K562 (cell line): ENCODE measurements at places on chromosomes 3 and 15.

DNA sequence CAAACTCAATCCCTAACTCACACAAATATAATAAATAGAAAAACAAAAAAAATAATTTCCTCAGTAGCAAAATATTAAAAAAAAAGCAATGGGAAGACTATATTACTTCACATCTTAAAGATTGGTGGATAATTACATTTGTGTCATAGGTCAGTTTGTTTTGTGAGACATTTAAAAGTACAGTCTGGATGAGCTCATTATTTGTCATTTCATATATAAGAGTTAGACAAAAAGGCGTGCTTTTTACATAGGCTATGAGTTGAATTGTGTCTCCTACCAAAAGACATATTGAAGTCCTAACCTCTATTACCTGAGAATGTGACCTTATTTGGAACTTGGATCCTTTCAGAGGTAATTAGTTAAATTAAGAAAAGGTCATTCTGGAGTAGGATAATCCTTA lies 710.1 kb upstream of the CBLB start:
- no peak overlapping the region for H3K4me3 ChIP-seq
- H3K27me3 ChIP-seq, result no peaks in the 10 kb centered on the region
- H3K27ac ChIP-seq, result no peak overlapping the region
- H3K4me1 ChIP-seq, result no peaks in the 10 kb centered on the region

- no peaks in the 10 kb centered on the region for H3K27me3 ChIP-seq
- no peak overlapping the region for H3K4me3 ChIP-seq
- no peak overlapping the region for H3K27ac ChIP-seq
- no peak for DNase-seq
- no peaks in the 10 kb centered on the region for H3K36me3 ChIP-seq
Observed at GRCh38 chr3:182139627-182140357, 428.1 kb downstream of the SOX2 start.

DNA sequence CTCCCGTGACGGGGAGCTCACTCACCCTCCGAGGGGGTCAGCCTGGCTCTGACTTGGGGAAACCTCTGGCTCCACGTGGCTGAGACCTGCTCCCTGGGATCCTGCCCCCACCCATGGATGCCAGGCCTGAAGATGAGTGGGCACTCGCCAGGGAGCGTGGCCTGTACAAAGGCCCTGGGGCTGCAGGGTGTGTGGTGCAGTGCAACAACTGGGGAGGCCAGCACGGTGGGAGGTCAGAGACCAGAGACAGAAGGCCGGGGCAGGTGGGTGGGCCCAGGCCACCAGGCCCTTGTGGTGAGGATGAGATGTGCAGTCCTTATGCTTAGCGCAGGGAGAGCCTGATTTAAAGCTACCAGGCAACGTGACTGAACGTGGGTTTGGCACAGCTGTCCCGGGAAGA lies 5.0 kb downstream of the DNAJB8 start:
- no peak for DNase-seq
- H3K4me1 ChIP-seq, result peaks cover 9% of the 10 kb centered on the region; the same call in 2 of the 3 replicates
- no peak overlapping the region for H3K4me3 ChIP-seq
- no peaks in the 10 kb centered on the region for H3K36me3 ChIP-seq
- no peak overlapping the region for H3K27ac ChIP-seq

- H3K4me1 ChIP-seq, result no peaks in the 10 kb centered on the region
- H3K36me3 ChIP-seq, result no peaks in the 10 kb centered on the region
- DNase-seq, result no peak
- no peak overlapping the region for H3K27ac ChIP-seq
- peaks cover 16% of the 10 kb centered on the region for H3K27me3 ChIP-seq
- no peak overlapping the region for H3K4me3 ChIP-seq
Observed at GRCh38 chr3:25454005-25454927, 26.2 kb downstream of the RARB start.

GRCh38 chr3:55654123-55654760 lies 167.1 kb upstream of the WNT5A start:
- H3K4me1 ChIP-seq, result no peaks in the 10 kb centered on the region
- no peaks in the 10 kb centered on the region for H3K36me3 ChIP-seq
- H3K27ac ChIP-seq, result no peak overlapping the region
- no peak overlapping the region for H3K4me3 ChIP-seq
- no peaks in the 10 kb centered on the region for H3K27me3 ChIP-seq

- H3K27ac ChIP-seq, result no peak overlapping the region
- H3K36me3 ChIP-seq, result no peaks in the 10 kb centered on the region
- H3K4me3 ChIP-seq, result no peak overlapping the region
- no peak for DNase-seq
- H3K4me1 ChIP-seq, result no peaks in the 10 kb centered on the region
- no peaks in the 10 kb centered on the region for H3K27me3 ChIP-seq
Observed at GRCh38 chr3:106371221-106371970, 502.6 kb upstream of the CBLB start.

GRCh38 chr3:175233957-175234940 lies 375.1 kb downstream of the NAALADL2 start:
- DNase-seq, result no peak
- H3K27me3 ChIP-seq, result no peaks in the 10 kb centered on the region
- H3K4me1 ChIP-seq, result no peaks in the 10 kb centered on the region
- no peaks in the 10 kb centered on the region for H3K36me3 ChIP-seq
- H3K4me3 ChIP-seq, result no peak overlapping the region
